Naive thymus-derived CD4-positive, alpha-beta T cell (primary cell): ENCODE measurements at places on chromosomes 2 and 18. TPM values are rescaled to one million over a fixed set of nuclear protein-coding genes. Genes with fewer than 3 reads are reported as not detected.

DNA sequence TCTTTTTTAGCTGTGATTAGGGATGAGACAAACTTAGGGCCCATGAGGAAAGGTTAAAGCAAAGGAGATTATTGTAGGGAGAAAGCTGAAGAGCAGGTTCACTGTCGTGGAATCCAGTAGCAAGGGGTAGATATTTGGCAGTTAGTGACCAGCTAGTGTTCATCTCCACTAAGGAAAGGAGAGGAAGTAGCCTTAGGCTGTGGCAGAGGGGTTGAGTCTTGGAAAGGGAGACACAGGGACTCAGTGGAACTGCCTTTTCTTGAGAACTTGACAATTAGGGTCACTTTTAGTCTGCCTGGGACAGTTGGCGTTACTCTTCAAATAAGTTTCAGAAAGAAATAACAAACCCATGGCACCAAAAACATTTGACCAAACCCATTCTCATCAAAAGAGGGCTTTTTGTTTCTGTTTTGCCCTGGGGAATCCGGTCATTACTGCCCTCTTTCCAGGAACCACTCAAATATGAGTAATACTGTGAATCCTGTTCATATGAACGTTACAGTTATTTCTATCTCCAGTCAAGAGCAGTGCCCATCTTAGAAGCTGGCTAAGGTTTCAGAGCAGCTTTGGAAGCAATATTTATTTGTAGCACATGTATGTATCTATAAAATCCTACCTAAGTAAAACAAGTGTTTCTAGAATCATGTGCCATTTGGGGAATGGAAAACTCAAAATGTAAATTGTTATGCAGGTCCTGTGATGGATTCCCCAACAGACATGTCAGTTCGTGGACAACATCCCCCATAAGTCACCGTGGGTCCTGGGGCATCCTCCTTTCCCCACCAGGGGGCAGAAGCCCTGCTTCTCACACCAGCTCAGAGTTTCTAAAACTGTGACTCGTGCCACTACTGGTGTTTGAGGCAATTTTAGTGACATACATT is 77.3 kb upstream of the PHLPP1 start:
- DNase-seq, result peak; percentile 49

GRCh38 chr2:65026704-65027464 is 29.3 kb upstream of the CEP68 start:
- no peak for DNase-seq

DNA sequence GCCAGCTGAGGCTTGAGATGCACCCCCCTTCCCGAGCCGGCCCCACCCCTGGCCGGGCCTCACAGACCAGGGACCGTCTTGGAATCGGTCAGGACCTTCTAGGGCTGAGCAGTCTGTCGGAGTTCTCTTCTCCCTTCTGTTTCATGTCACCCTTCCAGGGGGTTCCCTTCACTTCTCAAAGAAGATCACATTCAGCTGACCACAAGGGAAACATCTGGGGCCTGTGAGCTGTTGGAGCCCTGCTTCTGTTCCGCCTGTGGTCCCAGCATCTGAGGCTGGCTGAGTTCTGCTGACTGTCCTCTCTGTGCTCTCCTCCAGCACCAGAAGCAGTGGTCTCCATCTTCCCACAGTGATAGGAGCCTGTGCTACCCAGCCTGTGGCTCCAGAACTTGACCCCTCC is 106.5 kb downstream of the SEPTIN10 start:
- no peak for DNase-seq

DNA sequence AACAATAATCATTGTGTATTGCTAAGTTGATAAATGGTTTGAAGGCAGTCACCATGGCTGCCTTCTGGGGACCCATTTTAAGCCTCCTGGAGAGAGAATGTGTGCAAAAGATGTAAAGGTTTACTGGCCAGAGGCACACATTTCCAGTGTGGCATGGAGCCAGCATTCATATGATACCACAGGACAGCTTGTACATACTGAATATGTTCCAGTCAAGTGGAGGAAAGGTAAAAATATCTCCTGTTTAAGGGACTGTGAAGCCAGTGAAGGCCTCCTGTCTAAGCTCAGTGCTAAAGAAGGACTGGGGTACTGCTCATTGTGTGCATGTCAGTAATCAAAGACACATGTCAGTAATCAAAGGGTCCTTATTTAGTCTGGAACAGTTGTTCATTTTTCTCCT is 119.2 kb downstream of the BABAM2 start:
- no peak for DNase-seq

- no peak for DNase-seq
Observed at GRCh38 chr2:68279691-68280090, 27.4 kb upstream of the PPP3R1 start.

- no peak for DNase-seq
Observed at GRCh38 chr2:181682795-181683517, 2.6 kb upstream of the NEUROD1 start.

- no peak for DNase-seq
Observed at GRCh38 chr18:23433360-23433759, 19.7 kb upstream of the RIOK3 start.

DNA sequence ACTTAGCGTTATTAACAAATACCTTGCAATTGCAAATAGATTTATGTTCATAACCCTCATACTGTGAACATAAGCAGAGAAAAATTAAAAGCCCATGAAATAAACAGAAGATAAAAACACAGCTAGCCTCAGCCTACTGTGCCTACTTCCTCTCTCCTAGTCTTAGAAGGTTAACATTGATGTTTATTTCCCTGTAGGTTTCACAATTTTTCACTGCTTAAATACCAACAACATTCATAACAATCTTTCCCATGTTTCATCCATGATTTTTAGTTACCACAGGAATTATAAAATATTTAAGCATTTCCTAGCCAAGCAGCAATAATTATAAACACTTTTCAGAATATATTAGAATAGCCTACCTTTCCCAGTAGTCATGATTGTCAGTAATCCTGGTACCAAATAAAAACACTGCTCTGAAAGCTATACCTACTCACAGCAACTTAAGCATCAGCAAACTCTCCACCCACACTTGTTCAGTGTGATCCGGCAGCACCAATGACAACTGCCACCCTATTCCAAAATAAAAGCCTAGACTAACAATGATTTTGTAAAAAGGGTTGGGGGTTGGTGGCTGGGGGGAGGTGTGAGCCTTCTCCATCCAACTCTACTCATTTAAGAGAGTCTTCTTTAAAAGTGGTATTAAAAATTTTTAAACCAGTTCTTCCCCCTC is 40.6 kb upstream of the RNU4ATAC start:
- no peak for DNase-seq

DNA sequence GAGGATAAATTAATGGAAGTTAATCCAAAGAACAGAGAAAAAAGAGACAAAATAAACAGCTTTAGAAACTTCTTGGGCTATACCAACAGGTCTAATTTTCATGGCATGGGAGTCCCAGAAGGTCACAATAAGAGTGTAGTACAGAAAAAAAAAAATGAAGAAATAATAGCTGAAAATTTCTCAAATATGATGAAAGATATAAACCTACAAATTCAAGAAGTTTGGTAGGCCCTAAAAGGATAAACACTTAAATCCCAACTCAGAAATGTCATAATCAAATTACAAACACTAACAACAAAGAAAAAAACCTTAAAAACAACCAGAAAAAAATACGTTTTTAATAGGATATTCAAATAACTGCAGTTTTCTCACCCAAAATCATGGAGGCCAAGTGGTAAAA is 229.3 kb upstream of the ZEB2 start:
- DNase-seq, result no peak

Gene KHK
- total RNA-seq, result 8.0 TPM

Gene METAP1D
- 12.2 TPM for total RNA-seq

Gene LRRC30
- total RNA-seq, result not detected

Gene ERFE
- total RNA-seq, result 0.29 TPM

Gene CHRNG
- total RNA-seq, result not detected

Gene REG1B
- not detected for total RNA-seq
